ENCODE measurements at places on chromosomes 7 and 10.

DNA sequence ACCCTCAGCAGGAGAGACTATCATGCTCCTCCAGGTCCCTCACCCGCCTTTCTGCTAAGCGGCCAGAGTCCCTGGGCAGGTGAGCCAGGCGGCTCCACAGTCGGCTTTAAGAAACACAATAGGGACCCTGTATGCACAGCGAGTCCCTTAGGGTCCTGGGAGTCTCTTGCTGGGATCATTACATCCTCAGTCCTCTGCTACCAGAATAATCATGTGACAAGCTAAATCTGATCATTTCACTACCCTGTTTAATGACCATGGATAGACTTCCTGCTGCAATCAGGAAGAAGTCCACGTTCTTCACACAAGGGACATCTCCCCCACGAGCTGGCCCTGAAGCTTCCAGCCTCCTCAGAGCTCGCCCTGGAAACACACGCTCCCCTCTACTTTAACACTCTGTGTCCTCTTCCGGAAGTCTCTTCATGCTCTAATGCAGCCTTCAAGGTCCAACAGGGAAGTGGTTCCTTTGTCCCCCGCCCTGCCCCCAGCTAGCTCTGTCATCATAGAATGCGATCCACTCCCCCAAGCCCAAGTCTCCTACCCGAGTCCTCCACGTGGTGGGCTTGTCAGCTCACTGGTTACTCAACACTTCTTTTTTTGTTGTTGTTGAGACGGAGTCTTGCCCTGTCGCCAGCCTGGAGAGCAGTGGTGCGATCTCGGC is 101.5 kb downstream of the RNF216 start:
- no peak for DNase-seq

- DNase-seq: peak; percentile 50
These were observed 350.6 kb downstream of the TFEC start for GRCh38 chr7:115679976-115680375.

DNA sequence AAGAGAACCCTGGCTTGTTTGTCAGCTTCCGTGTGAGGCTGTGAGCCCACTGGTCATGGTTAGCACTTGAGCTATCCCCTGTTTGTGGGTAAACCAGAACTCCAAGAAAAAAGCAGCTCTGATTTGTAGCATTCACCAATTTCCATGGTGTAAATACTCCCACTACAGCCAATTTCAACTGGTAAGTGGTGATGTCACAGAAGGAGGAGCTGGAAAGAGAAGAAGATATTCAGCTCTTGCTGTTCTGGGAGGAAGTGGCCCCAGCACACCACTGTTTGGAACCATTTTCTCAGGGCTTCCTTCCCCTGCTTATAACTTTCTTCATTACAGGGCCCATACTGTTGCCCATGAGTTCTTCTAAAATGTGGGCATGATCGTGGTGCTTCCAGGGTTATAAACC is 500.1 kb upstream of the ZMIZ1 start:
- no peak for DNase-seq

- DNase-seq: no peak
These were observed 111.9 kb downstream of the NEBL start for GRCh38 chr10:20785174-20785573.

- no peak for DNase-seq
These were observed 110.6 kb downstream of the ABLIM1 start for GRCh38 chr10:114547514-114547913.

DNA sequence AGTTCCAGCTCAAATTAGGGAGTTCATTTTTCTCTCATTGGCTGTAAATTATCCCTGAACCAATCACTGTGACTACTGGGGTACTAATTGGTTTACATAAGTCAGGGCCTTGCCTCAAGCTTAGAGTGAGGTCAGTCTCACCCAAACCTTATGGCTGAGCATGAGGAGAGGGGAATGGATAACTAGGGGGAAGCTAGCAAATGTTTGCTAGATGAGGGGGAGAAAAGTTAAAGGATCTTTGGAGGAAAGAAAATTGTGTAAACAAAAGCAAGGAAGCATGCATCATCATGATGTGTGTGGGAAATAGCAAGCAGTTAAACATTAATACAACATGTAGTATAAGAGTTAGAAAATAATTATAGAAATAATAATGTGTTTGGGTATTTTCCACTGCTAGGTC is 121.9 kb downstream of the BBS9 start:
- no peak for DNase-seq

DNA sequence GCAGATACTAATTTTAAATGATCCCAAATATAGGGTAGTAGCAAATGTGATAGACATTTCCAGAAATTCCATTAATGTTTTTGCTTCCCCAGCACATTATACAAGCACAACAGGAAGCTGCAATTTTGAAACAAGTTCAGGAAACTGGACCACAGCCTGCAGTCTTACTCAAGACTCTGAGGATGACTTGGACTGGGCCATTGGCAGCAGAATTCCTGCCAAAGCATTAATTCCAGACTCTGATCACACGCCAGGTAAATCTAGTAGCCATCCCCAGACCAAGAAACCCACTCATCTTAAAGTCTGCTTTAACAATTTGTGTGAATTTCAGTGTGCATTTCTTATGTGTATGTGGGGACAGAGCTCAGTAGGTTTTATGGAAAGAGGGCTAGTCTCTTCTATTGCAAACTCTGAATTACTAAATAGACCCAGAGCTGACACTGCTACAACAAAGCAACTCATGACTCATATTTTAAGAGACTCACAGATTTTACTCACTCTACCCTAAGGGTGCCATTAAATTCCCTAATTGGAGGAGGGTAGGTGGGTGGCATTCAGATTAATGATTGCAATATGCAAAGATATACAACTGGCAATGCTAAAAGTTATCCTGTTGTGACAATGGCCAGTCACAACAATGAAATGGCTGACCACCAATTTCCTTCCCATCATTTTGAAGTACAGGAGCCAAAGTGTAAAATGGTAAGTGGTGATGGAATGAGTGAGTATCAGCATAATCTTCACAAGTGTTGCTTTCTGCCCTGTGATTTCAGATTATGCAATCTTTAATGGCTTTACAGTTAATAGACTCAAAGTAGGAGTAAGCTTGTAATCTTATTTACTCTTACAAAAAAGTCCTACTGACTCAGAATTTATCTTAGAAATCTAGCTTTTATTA is 317.6 kb upstream of the PLXDC2 start:
- DNase-seq: no peak

DNA sequence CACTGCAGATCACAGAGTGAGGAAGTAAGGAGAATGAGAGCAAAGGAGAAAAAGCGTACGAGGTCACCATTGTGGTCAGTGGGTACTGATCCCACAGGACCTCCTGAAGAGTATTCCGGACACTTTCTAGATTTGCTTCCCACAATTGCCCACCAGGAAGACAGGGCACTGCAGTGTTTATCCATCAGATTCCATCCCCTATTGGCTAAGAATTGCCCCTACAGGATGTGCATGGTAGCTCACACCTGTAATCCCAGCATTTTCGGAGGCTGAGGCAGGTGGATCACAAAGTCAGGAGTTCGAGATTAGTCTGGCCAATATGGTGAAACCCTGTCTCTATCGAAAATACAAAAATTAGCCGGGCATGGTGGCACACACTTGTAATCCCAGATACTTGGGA is 5.3 kb upstream of the FHIP2A start:
- DNase-seq: no peak

Data from endothelial cell (in vitro differentiated cells).